GM13977 (cell line): ENCODE measurements at places on chromosomes 12 and 14.

GRCh38 chr14:105028251-105028927 lies 7.5 kb upstream of the CDCA4 start:
- no peak for DNase-seq

DNA sequence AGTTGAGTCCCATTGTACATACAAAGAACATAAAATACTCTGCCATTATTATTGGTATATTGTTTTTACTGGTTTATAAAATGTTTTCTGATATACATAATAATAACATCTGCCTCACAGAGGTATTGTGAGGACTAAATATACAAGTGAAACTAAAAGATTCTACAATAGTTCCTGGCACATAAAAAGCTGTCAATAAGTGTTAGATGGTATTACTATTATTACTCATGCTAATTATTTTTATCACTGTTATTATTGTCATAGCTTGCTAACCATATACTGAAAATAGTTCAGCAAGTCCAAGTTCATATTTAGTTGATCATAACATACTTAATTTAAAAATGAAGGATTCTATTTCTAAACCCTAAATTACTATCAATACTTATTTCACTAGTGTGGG lies 34.4 kb downstream of the BTG1 start:
- DNase-seq, result no peak

DNA sequence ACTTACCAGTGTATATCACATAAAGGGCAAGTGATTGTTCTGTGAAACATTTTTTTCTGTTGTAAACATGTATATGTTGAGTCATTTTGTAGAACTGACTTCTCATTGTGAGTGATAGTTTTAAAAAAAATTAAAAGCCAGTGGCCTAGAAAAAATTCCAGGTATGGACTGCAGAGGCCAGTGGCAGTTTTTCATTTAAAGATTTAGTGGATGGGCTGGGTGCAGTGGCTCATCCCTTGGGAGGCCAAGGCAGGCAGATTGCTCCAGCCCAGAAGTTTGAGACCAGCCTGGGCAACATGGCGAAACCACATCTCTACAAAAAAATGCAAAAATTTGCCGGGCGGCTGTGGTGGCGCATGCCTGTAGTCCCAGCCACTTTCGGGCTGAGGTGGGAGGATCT lies 84.7 kb upstream of the MDM1 start:
- DNase-seq, result no peak

DNA sequence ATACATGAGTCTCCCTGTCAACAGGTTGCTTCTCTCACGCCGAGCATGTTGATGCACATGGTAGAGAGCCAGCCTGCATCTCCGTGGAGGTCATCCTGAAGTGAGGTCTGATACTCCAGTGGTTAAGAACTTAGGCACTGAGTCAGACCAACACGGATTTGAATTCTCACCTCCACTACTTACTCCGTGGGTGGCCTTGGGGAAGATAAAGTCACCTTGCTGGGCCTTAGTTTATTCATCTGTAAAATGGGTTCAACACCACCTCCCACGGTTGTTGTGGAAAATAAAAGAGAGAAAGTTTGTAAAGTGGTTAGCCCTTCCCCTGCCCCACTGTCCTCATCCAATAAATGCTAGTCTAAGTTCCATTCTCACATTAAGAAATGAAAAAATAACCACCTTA lies 408.9 kb downstream of the MED13L start:
- no peak for DNase-seq

DNA sequence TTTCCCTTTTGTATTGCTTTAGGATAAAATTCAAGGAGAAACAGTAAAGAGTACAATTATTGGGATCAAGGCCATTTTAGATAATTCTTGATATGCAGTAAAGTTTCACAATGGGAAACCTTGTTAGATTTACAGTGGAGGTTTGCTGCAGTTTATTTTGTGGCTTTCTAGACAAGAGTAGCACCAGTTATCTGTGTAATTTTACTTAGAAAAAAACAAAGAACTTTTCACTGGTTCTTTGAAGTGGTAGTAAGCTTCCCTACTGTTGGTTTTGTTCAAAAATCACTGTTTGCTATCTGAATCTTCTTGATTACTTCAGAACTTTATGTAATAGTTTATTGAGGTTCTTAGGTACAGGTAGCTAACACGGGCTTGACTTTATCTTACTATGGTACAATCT lies 42.0 kb downstream of the ADIPOR2 start:
- DNase-seq, result no peak

DNA sequence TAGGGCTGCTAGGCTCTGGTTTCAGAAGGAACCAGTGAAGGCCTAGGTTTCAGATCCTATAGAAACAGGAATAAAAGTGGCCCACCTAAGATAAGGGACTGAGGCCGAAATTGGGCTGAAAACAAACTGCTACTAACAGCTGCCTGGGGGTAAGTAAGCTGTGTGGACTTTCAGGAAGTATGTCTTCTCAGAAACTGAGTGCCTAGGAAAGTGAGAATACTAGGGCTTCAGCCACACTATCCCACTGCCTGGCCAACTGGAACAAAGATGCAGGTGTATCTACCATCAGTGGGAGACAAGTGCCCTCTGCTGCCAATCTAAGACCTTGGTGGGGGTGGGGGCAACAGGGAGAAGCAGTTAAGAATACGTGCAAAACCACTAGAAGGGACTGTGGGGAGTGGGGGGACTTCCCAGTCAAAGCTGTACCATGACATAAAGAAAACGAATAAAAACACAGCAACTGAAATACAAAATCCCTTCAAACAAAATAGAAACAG lies 82.5 kb downstream of the MED13L start:
- DNase-seq, result peak; percentile 51

GRCh38 chr12:77560714-77561113 lies 270.0 kb upstream of the NAV3 start:
- no peak for DNase-seq

GRCh38 chr14:75431827-75432226 lies 4.0 kb downstream of the JDP2 start:
- no peak for DNase-seq

- DNase-seq, result peak; percentile 56
Observed at GRCh38 chr14:91354979-91355685, 62.5 kb downstream of the CCDC88C start.

DNA sequence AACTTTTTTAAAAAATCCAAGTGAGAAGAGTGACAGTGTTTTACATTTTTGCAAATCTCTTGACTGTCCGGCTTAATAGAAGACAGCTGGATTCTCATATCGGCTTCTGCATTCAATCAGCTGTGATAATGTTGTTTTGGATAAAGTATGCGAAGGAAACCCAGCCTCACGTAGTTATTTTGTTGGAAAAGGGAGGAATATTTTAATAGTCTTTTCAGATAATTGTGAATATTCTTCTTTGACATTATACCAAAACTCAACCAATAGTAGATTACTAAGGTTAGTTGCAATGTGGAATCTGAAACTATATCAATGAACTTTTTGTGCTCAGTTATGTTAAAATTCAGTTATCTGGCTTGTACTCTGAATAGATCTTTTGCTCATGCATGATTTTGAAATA lies 276.5 kb downstream of the ZFP36L1 start:
- DNase-seq, result no peak

- no peak for DNase-seq
Observed at GRCh38 chr14:75448209-75448608, 20.4 kb downstream of the JDP2 start.
